ENCODE measurements at places on chromosomes 11 and 22. TPM values are rescaled to one million over a fixed set of nuclear protein-coding genes. Genes with fewer than 3 reads are reported as not detected.

DNA sequence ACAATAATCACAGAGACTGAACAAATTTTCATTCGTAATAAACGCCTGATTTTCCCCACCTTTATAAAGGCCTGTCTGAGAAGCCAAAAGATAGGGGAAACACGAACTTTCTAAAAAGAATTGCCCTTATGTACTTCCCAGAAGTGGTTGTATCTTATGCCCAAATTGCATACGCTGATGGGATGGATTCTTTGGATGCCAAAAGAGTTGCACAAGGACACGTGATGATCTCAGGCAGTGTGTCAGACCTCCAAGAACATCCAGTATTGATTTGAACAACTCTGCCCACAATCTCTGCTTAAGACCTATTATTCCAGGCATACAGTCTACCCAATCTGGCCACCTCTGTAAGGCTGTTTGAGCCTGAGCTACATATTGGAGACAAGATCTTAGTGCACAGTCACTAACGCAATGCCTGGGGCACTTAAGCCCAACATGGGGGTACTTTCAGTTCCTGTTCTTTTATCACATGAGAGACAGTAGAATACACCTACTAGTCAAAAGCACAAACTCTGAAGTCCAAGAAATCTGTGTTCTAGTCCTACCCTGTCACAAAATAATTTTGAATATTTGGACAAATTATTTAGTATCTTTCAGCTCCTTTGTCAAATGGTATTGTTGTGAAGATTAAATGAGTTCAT, 38.9 kb downstream of the OR10A6 start:
- DNase-seq, result peak; percentile 55

DNA sequence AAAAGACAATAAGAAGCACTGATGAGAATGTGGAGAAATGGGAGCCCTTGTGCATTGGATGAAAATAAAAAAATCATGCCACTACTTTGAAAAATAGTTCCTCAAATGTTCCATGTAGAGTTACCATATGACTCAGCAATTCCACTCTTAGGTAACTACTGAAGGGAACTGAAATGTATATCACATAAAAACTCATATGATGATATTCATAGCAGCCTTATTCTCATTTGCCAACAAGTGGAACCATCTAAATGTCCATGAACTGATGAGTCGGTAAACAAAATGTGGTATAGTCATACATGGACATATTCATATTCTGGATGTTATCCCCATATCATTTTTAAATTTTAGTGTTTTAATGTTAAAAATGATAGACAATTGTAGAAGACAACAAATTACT, 3.5 kb downstream of the KRTAP5-9 start:
- no peak for DNase-seq

- DNase-seq, result no peak
Measured at GRCh38 chr22:47573141-47573540, 810.7 kb downstream of the TBC1D22A start.

DNA sequence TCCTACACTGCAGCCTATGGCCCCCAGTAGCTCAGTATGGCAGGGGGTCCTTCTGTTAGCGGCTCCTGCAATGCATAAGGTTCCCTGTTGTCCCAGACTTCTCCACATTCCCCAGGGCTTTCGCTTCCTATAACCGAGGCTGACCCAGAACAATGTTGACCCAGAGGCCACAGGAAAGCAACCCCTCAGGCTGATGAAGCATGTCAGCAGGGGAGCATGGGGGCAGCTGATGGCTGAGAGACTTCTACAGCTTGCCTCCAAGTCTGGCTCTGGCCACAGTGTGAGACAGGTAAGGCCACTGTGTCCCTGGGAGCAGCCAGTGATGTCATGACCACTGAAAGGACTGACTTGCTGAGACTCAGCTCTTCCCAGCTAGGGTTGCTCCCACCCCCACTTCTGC, 12.5 kb upstream of the PPFIBP2 start:
- DNase-seq, result no peak

GRIK4 gene
- under 0.01 TPM for total RNA-seq

LGALS1 gene
- total RNA-seq, result 3,707 TPM

GRCh38 chr11:55806248-55806647, 4.9 kb upstream of the OR5L1 start:
- no peak for DNase-seq

RAC2 gene
- 8.1 TPM for total RNA-seq

FAM180B gene
- total RNA-seq, result not detected

YPEL1 gene
- total RNA-seq, result under 0.01 TPM

DNA sequence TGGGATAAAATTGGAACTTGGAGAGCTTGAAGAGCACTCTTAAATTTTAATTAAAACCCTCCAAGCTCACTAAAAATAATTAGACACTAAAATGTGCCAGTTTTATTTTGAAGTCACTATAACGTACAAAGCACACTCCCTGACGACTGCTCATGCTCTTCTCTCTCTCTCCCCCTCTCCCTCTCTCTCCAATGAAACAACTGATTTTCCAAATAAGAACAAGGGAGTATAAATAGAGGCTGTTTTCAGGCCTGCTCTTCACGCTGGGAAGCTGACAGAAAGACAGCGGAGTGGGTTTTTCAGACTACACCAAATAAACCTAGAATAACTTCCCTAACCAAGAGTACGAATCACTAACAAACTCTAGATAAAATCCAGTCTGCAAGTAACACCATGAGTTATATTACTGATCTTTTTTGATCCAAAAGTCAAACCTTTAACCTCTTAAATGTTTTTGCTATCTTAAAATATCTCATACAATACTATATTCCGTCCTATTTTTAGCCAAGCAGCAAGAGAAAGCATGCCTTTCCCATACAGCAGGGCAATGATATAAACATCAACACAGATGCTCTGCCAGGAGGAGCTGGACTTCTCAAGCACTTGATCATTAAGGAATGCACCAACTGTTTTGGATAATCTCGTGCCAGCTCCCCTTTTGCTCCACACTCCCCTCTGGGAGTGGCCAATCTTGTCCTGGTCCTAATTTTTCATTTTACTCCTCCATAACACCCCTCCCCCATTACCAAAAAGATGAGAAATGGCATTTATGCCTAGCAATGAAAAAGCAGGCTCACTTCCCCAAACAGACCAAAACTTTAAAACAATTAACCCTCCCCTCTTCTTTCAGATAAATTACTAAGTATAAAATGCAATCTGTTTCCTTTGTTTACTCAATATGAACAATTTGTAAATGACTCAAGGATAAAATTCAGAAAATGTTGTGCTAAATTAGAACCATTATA, 116.9 kb downstream of the SOX6 start:
- no peak for DNase-seq

GRCh38 chr11:124672536-124673215, 863 bp downstream of the SIAE start:
- no peak for DNase-seq

OR52I2 gene
- not detected for total RNA-seq

TENM4 gene
- 21.3 TPM for total RNA-seq

DNA sequence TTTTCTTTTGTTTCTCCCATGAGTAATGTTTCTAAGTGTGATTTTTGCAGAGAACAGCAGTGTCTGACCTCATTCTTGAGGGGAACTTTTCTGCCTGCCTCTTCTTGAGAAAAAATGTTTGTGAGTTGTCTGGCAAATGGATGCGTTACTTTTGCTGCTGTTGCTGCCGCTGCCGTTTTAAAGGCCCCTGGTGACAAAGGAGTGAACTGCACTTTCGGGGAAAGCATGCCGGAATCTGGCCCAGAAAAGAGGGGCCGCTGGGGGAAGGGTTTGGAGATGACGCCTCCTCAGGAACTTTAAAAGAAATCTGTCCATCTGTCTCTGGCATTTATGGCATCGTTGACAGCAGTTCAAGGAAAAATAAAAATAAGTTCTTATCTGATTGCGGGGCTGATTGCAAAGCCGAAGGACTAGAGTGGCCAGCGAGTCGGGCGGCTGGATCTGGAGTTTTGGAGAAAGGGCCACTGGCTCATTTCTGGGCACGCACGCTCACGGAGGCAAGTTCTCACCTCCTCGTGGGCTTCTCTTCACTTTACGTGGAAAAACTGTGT, 16.5 kb downstream of the ZBTB16 start:
- peak; percentile 86 for DNase-seq

DNA sequence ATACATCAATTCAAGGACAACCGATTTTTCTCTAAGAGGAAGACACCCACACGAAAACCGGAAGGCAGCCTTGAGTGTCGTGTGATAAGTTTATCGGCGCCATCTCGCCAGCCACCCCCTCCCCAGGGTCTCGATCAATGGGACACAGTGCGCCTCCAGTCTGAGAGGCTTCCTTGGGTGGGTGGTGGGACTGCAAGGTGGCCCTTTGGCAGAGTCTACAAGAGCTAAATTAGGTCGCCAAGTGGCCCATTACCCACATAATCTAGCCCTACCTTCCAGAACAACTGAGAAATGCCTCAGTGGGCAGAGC, 64.0 kb downstream of the CD6 start:
- DNase-seq, result no peak

GRCh38 chr11:35247863-35248262, 108.9 kb downstream of the CD44 start:
- no peak for DNase-seq

DNA sequence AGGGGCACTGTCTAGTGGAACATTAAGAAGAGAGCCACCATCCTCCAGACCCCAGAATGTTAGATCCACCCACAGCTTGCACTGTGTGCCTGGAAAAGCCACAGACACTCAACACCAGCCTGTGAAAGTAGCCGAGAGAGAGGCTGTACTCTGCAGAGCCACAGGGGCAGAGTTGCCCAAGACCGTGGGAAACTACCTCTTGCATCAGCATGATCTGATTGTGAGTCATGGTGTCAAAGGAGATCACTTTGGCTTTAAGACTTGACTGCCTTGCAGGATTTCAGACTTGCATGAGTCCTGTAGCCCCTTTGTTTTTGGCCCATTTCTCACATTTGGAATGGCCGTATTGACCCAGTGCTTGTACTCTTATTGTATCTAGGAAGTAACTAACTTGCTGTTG, 115.9 kb upstream of the CCDC179 start:
- DNase-seq, result peak; percentile 35

GRCh38 chr11:84089072-84090057, 803.2 kb upstream of the CCDC90B start:
- DNase-seq, result no peak

DNA sequence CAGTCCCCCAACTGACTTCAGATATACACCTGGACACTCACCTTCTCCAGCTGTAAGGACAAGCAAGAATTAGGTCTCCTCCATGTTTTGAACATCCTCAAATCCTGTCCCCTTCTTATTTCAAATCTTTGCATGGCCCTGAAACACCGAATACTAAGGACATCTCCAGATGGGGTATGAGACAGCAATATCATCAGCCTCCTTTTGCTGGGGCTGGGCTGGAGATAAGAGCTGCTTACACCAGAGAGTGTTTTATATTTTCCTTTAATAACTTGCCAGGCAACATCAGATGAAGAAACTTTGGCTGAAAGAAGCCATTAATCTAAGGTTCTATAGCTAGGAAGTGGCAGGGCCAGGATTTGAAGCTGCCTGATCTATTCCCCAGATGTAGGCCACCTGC, 21.6 kb downstream of the TUG1 start:
- no peak for DNase-seq

BAIAP2L2 gene
- 2.3 TPM for total RNA-seq

OTOG gene
- total RNA-seq, result not detected

MFNG gene
- under 0.01 TPM for total RNA-seq

KRTAP5-8 gene
- not detected for total RNA-seq

Measured in fibroblast of villous mesenchyme (primary cell).